ENCODE measurements at places on chromosomes 7 and 10.

- DNase-seq, result no peak
Measured at GRCh38 chr10:22624287-22624738, 90.1 kb downstream of the PIP4K2A start.

- DNase-seq, result no peak
Measured at GRCh38 chr7:49088017-49088416, 163.7 kb downstream of the CDC14C start.

- no peak for DNase-seq
Measured at GRCh38 chr10:34938399-34938670, 123.2 kb upstream of the PARD3 start.

GRCh38 chr7:77188731-77189437 is 10.7 kb downstream of the FGL2 start:
- peak; percentile 14 for DNase-seq

- no peak for DNase-seq
Measured at GRCh38 chr7:25050223-25050622, 70.2 kb upstream of the OSBPL3 start.

Data from CD4-positive, alpha-beta T cell treated with Interferon alpha-2 for 1 hour (primary cell).